ENCODE measurements at places on chromosomes 12 and 14. TPM values are rescaled to one million over a fixed set of nuclear protein-coding genes. Genes with fewer than 3 reads are reported as not detected.
A peak's percentile ranks its signal among the peaks of the same experiment; 100 is the strongest.

- no peaks in the 10 kb centered on the region for H3K27me3 ChIP-seq
- no peak overlapping the region for H3K4me3 ChIP-seq
- H3K27ac ChIP-seq = no peak overlapping the region
- H3K36me3 ChIP-seq = peaks cover 80% of the 10 kb centered on the region
Observed at GRCh38 chr12:49562831-49563230, 5.1 kb downstream of the MCRS1 start.

The TMCC3 gene
- total RNA-seq = 0.49 TPM

- DNase-seq = no peak
- no peaks in the 10 kb centered on the region for H3K27me3 ChIP-seq
- H3K27ac ChIP-seq = no peak overlapping the region
Observed at GRCh38 chr12:39912211-39912980, 193.5 kb downstream of the SLC2A13 start.

DNA sequence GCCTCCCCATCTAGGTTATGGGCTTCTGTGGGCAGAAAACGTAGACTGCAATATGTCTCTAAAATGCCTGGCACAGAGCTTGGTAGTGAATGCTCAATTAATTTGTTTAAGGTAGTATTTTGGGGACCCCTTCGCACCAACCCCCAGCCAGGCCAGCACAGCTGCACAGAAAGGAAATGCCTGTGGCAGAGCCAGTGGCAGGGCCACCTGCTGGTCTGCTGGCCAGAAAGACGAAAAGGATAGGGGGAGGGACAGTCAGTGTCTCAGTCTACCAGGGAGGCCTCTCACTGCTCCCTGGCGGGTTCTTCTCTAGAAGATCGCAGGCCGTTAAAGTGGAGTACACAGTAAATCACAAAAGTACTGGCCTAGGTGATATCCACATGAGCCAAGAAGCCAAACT is 3.5 kb downstream of the RAB15 start:
- H3K4me1 ChIP-seq = peaks cover 20% of the 10 kb centered on the region
- H3K27ac ChIP-seq = peak overlapping the region; percentile 59
- peak; percentile 40 for DNase-seq
- no peak overlapping the region for H3K4me3 ChIP-seq

DNA sequence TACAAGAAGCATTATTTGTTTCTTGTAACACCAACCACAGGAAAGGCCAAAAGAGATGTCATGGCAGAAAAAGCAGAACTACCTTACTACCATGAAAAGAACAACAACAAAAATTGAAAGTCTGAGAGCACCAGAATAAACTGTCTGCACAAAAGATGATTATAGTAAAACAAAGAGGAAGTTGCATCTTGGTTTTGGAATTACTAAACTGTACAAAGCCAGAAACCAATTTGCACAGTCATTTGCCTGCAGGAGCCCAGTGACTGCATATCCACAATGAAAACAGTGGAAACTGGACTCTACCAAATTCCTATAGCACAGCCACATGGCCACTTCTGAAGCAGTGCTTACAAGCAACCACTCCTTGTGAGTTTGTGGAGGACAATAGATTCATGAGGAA is 276.2 kb downstream of the SSPN start:
- no peaks in the 10 kb centered on the region for H3K36me3 ChIP-seq
- DNase-seq = no peak
- H3K4me3 ChIP-seq = no peak overlapping the region

GRCh38 chr14:95713596-95714371 is at the start of gene TCL1A:
Gene TCL1A, minus strand, starts transcription at chr14:95714125. Its CDS starts 59 bp downstream, at chr14:95714066.
- DNase-seq = no peak
- no peak within 1 kb of the TSS for H3K27ac ChIP-seq
- no peaks in the 10 kb centered on the region for H3K4me1 ChIP-seq
- H3K4me3 ChIP-seq = no peak within 1 kb of the TSS
- no peaks in the 10 kb centered on the region for H3K36me3 ChIP-seq

The KCNC2 gene
- total RNA-seq = not detected

GRCh38 chr12:91483471-91483985 is 300.9 kb upstream of the DCN start:
- H3K27me3 ChIP-seq = no peaks in the 10 kb centered on the region
- no peaks in the 10 kb centered on the region for H3K36me3 ChIP-seq
- H3K27ac ChIP-seq = no peak overlapping the region
- no peak overlapping the region for H3K4me3 ChIP-seq
- DNase-seq = no peak

The SDSL gene
- 0.37 TPM for total RNA-seq

DNA sequence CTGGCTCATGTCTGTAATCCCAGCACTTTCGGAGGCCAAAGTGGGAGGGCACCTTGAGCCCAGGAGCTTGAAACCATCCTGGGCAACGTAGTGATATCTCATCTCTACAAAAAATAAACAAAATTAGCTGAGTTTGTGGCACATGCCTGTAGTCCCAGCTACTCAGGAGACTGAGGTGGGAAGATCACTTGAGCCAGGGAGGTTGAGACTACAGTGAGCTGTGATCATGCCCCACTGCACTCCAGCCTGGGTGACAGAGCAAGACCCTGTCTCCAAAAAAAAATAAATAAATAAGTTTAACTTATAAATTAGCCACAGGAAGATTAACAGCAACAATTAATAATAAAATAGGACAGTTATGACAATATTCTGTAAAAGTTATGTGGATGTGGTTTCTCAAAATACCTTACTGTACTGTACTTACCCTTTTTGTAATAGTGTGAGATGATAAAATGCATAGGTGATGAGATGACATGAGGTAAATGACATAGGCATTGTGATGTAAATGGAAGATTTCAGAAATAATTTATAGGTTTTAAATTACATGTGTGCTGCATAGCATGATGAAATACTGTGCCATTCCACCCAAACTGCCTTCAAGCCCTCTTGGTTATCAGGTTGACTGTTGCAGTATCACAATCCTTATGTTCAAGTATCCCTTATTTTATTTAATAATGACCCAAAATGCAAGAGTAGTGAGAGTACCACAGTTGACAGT is 22.0 kb downstream of the USP15 start:
- H3K4me3 ChIP-seq = no peak overlapping the region
- H3K36me3 ChIP-seq = no peaks in the 10 kb centered on the region
- H3K27me3 ChIP-seq = no peaks in the 10 kb centered on the region
- H3K4me1 ChIP-seq = peaks cover 14% of the 10 kb centered on the region

The TAS2R46 gene
- total RNA-seq = 2.2 TPM

All from A673 (cell line).